ENCODE measurements at places on chromosomes 6 and 20.

DNA sequence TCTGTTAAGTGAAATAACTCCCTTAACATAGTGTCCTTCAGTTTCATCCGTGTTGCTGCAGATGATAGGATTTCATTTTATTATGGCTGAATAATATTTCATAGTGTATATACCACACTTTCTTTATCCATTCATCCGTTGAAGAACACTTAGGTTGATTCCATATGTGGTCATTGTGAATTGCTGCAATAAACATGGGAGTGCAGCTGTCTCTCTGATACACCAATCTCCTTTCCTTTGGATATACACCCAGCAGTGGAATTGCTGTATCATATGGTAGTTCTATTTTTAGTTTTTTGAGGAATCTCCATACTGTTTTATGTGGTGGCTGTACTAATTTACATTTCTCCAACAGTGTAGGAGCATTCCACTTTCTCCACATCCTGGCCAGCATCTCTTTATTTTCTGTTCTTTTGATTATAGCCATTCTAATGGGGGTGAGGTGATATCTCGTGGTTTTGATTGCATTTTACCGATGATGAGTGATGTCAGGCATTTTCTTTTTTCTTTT, 193.2 kb downstream of the SLC16A10 start:
- peaks cover 37% of the 10 kb centered on the region for H3K36me3 ChIP-seq
- H3K27ac ChIP-seq = no peak overlapping the region
- H3K27me3 ChIP-seq = no peaks in the 10 kb centered on the region
- H3K4me1 ChIP-seq = no peaks in the 10 kb centered on the region

DNA sequence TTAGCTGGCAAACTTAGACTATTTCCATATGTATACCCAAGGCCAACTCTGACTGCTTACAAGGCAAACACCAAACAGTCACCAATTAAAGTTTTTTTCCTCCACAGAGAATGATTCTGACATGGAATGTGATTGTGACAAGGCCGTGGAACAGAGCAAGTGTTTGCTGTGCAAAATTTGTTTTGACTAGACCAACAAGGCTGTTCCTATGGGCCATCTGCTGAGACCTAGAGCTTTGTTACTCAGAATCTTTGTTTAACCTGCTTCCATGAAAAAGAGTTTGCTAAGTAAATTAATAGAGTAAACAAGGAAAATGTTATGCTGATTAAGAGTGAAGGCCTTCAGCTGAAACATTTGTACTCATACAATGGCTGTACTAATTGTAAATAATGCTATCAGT, 51.6 kb upstream of the IMPG1 start:
- H3K4me1 ChIP-seq = no peaks in the 10 kb centered on the region
- no peak for DNase-seq
- H3K4me3 ChIP-seq = no peak overlapping the region
- H3K27me3 ChIP-seq = no peaks in the 10 kb centered on the region
- no peaks in the 10 kb centered on the region for H3K36me3 ChIP-seq

DNA sequence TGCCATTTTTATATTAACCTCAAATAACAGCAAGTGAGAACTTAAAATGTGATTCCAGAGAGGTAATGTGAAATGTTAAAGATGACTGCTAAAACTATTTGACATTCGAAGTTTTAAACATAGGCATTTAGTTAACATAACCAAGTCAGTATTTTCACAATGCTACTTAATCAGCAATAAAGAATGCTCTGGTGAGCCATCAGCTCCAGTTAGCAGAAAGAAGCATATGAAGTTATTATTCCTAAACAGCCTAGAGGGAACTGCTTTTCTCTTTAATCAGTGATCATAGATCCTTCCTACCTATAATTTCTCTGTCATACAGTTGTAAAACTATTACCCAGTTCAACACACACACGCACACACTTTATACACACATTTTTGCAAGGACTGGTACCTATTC, 60.1 kb downstream of the MMS22L start:
- no peak overlapping the region for H3K4me3 ChIP-seq
- H3K27ac ChIP-seq = no peak overlapping the region
- no peaks in the 10 kb centered on the region for H3K4me1 ChIP-seq
- H3K36me3 ChIP-seq = no peaks in the 10 kb centered on the region
- no peaks in the 10 kb centered on the region for H3K27me3 ChIP-seq

DNA sequence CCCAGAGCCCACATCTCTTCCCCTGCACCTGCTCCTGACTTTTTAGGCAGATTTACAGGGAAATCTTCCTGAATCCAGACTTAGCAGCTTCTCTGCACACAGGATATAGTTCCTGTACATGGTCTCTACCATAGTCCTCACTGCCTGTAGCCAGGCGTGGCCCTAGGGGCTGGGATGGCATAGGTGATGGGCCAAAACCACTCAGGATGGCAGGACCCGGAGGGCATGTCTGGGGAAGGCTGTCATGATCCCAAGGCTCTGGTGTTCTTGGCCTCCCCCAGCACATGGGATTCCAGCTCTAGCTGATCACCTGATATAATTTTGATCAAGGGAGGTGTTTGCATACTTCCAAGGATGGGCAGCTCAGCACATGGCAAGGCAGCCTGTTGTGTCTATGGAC, 58.0 kb downstream of the TOX2 start:
- no peak for DNase-seq
- H3K4me3 ChIP-seq = no peak overlapping the region
- no peaks in the 10 kb centered on the region for H3K36me3 ChIP-seq
- no peak overlapping the region for H3K27ac ChIP-seq
- peaks cover 5% of the 10 kb centered on the region for H3K4me1 ChIP-seq

- H3K4me1 ChIP-seq = no peaks in the 10 kb centered on the region
- no peak overlapping the region for H3K27ac ChIP-seq
- no peak overlapping the region for H3K4me3 ChIP-seq
- DNase-seq = no peak
- H3K36me3 ChIP-seq = no peaks in the 10 kb centered on the region
Observed at GRCh38 chr6:152745509-152746171, 5.0 kb upstream of the VIP start.

DNA sequence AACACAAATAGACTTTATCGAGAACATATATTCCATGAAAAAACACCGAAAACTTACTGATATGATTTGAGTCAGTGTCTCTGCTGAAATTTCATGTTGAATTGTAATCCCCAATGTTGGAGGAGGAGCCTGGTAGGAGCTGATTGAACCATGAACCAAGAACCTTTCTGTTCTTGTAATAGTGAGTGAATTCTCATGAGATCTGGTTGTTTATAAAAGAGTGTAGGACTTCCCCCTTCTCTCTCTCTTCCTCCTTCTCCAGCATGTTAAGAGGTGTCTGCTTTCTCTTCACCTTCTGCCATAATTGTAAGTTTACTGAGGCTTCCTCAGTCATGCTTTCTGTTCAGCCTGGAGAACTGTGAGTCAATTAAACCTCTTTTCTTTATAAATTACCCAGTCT, 1289.3 kb upstream of the CITED2 start:
- H3K4me1 ChIP-seq = no peaks in the 10 kb centered on the region
- H3K36me3 ChIP-seq = no peaks in the 10 kb centered on the region
- H3K27ac ChIP-seq = no peak overlapping the region
- no peaks in the 10 kb centered on the region for H3K27me3 ChIP-seq

DNA sequence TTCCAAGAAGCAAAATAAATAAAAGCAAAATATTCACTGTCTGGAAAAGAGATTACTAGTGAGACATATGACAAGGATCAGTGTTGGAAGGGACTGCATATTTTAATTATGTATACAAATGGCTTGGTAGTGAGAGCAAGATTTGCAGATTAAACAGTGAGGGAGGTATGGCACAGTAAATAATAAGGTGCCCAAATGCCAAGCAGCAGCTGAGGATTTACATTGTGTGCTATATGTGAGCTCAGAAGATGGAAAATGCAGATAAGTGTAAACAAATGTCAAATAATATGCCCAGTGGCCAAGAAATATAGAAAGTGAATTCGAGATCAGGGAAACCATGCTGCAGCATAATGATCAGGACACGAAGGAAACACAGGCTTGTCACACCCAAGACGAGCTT, 173.8 kb upstream of the NRSN1 start:
- H3K4me1 ChIP-seq = no peaks in the 10 kb centered on the region
- H3K27ac ChIP-seq = no peak overlapping the region
- no peak overlapping the region for H3K4me3 ChIP-seq
- DNase-seq = peak; percentile 14
- H3K27me3 ChIP-seq = no peaks in the 10 kb centered on the region
- no peaks in the 10 kb centered on the region for H3K36me3 ChIP-seq

DNA sequence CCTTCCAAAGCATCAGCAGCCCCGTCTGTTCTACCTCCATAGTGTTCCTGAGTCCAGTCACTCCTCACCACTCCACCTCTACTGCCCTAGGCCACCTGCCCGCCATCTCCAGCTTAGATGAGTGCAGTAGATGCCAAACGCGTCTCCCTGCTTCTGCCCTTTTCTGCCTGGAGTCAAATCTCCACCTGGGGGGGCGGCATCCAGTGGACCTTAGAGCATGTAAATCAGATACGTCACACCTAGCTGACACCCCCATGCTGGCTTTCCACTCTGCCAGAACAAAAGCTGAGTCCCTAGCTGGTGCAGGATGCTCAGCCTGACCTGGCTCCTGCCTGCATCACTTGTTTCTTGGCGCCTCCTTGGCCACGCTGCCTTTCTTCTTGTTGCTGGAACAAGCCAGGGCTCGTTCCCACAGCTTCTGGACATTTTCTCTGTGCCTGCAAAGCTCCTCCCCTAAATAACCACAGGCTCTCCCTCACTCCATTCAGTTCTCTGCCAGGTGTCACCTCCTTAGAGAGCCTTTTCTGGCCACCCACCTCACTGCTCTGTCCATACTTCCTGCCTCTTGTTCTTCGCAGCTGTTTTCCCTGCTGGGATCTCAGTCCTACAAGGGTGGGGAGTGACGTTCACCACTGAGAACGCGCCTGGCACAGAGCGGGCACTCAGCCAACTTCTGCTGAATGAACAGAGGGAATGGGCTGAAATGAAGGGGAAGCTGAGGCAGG, 5.8 kb downstream of the DDR1 start:
- peaks cover 14% of the 10 kb centered on the region for H3K27me3 ChIP-seq
- H3K27ac ChIP-seq = no peak overlapping the region
- peaks cover 26% of the 10 kb centered on the region for H3K4me1 ChIP-seq
- no peak overlapping the region for H3K4me3 ChIP-seq

DNA sequence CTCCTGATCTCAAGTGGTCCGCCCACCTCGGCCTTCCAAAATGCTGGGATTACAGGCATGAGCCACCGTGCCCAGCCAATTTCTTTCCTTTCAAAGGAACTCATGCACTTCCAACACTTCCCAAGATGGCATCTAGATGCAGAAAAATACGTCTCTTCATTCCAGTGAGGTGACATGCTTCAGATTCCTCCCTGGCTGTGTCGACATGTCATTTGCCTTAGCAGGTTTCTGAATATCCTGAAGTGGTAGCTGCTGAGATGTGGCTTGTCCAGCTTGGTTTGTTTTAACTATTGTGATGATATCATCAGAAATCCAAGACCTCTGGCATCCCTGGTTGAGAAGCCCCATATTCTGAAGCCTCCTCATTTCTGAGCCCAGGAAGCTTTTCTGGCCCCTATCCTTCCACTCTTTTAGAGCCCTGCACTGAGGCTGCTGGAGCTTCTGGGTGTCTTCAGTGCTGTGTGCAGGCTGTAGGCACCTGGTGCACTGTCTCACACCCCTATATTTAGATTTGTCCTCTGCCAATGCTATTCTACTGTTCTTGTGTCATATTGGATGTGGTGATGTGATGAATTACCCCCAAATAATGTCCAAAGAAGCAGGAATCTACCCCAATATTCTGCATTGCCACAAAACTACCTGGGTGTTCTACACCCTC, 73.3 kb upstream of the E2F3 start:
- H3K36me3 ChIP-seq = no peaks in the 10 kb centered on the region
- no peaks in the 10 kb centered on the region for H3K4me1 ChIP-seq
- DNase-seq = no peak

DNA sequence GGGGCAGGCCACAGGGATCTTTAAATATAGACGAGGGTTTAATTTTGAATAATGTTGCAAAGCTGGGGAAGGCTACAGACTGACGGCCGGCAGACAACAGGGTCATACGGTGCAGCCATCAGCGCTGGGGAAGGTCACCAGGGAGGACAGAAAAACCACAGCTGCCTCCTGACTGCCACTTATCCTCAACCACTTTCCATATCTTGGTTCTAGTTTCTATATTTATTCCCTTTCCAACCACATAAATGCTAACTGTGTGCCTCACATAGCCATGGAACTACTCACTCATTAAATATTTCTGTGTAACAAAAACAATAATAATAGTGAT, 85.7 kb upstream of the AGPAT4 start:
- H3K4me1 ChIP-seq = no peaks in the 10 kb centered on the region
- no peaks in the 10 kb centered on the region for H3K36me3 ChIP-seq
- H3K27me3 ChIP-seq = no peaks in the 10 kb centered on the region

DNA sequence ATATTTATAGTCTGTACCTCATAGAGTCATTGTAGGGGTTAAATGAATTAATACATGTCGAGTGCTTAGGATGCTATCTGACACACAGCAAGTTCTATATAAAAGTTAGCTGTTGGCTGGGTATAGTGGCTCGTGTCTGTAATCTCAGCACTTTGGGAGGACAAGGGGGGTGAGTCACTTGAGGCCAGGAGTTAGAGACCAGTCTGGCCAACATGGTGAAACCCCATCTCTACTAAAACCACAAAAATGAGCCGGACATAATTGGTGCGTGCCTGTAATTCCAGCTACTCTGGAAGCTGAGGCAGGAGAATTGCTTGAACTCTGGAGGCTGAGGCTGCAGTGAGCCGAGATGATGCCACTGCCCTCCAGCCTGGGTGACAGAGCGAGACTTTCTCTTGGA, 222.9 kb downstream of the UBE3D start:
- H3K27me3 ChIP-seq = no peaks in the 10 kb centered on the region
- no peak overlapping the region for H3K27ac ChIP-seq
- H3K4me3 ChIP-seq = no peak overlapping the region
- no peak for DNase-seq
- H3K4me1 ChIP-seq = no peaks in the 10 kb centered on the region

- no peak overlapping the region for H3K4me3 ChIP-seq
- peaks cover 12% of the 10 kb centered on the region for H3K4me1 ChIP-seq
- no peak for DNase-seq
- H3K27ac ChIP-seq = no peak overlapping the region
Observed at GRCh38 chr6:166935353-166935752, 21.0 kb downstream of the RNASET2 start.

All from muscle of leg (tissue), 16 donors.